ENCODE measurements at places on chromosomes 7 and 10.

GRCh38 chr10:108783897-108784296 lies 1139.4 kb downstream of the XPNPEP1 start:
- DNase-seq, result no peak

DNA sequence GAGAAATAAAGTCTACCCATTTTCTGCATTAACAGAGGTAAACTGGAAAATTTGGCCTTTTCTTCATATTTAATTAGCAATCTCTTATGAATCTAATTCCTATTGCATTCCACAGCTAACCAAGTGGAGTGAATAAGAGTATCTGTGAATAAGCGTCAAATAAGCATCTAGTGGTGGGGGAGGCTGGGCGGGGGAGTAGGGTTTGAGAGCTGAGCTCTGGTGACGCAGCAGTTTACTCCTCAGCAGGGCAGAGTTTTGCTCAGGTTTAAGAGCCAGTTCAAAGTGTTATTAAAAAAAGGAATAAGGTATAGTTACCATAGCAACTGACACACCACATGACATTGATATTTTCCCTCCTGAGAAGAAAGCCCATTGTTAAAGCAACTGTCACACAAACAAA lies 1346.8 kb upstream of the CELF2 start:
- DNase-seq, result no peak

DNA sequence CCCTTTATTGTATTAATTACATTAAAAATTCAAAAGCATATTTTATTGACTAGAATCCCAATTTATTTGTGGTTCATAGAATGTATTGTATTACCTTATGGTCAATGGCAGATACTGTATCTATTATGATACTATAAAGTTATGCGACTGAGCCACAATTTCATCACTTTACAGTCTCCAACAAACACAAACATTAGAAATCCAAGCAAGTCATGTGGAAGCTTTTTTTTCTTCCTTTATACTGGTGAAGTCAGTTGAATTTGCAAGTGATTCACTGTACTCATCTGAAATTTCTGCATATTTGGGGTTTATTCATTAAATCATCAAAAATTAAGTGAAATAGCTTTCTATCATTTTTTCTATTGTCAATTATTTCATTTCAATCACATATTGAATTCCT lies 54.3 kb downstream of the BMPER start:
- no peak for DNase-seq

DNA sequence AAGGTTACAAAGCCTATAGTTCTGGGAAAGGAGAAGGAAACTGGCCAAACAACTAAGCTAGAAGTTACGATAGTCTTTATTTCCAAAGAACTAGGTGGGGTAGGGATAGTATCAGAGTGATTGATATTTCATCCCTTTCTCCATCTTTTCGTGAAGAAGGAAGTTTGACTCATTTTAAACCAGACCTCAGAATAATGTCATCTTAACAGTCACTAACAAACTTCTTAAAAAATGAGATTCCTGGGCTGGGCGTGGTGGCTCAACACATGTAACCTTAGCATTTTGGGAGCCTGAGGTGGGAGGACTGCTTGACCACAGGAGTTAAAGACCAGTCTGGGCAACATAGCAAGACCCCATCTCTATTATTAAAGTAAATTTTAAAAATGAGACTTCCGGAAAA lies 69.4 kb downstream of the ARL4A start:
- DNase-seq, result no peak

DNA sequence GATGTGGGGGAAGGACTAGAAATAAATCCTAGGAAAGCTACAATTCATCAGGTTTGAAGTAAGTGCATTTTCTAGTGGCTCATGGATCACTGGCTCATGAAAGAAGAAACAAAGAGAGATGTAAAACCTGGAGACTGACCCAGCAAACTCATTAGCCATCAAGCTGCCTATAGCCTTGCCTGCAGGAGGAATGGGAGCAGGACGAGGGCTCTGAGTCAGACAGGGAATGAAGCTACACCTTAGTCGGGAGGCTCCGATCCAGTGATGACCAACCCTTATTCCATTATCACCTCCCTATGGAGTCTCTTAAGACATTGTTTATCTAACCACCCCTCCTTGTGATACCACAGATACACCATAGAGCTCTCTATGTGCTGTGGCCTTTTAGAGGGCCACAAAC lies 112.5 kb upstream of the WDR11 start:
- no peak for DNase-seq

DNA sequence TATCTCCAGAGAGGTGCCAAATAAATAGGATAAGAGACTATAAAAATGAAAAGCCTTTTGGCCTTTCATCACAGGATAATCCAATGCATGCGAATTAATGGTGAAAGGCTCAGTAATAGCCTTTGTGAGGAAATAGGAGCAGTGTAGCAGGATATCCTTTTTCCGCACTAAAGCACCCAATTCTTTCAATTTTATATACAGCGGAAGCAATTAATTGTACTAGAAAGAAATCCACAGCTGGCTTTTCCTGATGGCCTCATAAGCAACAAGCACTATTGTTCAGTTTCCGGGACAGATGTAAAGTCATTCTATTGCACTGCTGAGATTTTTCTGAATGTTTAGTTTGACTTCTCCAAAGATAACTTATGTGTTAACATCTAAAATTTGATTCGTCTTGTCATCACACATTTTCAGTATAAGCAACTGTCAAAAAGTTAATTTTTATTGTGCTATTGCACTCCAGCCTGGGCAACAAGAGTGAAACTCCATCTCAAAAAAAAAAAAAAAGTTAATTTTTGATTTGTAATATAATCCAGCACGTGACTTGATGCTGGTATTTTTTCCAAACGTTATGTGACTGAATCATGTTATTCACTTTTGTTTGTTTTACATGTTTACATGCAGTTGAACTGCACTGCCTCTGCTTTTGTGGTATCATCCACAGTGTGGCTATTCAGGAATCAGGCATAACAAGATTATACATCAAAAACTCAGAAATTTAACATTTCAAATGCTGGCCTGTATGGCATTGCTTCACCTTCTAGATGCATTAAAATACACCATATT lies 8.4 kb upstream of the BMPR1A start:
- DNase-seq, result no peak

DNA sequence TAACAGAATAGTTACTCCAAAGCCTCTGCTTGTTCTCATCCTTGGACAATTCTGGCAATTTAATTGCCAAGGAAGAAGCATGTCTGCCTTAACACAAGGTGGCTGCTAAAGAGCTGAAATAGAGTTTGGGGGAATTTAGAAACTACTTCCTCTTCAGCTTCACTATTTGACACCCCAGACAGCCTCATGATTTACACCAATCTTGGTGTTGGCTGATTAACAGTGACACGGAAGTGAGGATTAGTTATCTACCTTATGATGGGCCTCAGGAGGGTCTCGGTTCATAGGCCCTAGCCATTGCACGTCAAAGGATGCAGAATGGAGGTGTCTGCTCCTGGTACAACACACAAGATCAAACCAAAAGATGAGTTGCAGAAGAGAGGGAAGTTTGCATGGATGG lies 102.4 kb downstream of the RELN start:
- no peak for DNase-seq

DNA sequence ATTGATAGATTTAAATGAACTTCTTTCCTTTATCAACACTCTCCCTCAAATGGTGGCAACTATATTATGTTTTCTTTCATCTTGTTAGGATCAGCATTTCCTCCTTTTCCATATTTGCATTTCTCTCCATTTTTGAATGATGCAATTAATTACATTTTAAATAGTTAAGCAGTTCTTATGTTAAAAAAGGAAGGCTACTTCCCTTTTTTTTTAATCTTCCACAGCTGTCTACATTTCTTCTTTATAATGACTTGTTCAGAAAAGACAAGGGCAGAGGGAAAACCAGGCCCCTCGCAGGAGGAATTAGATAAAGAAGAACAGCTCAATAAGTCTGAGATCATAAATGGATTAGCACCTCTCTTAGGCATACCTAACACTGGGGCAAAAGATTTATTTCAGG lies 208.9 kb downstream of the ARL4A start:
- DNase-seq, result no peak

- DNase-seq, result no peak
Measured at GRCh38 chr7:115359955-115360354, 438.1 kb downstream of the MDFIC start.

DNA sequence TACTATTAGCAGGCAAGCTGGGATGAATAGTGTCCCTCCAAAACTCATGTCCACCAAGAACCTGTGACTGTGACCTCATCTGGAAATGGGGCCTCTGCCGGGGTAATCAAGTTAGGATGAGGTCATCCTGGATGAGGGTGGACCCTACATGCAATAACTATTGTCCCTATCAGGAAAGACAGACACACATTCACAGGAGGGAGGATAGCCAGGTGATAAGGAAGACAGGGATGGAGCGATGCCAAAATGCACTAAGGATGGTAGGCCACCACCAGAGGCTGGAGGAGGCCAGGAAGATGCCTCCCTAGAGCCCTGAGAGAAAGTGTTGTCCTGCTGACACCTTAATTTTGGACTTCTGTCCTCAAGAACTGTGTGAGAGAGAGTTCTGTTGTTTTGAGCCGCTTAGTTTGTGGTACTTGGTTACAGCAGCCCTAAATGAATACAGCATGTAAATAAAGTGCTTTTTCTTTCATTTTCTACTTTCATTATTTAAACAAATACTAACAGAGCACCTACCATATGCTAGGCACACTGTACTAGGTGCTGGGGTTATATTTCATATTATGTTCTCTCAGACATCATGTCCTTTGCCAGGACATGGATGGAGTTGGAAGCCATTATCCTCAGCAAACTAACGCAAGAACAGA lies 111.9 kb downstream of the USP6NL start:
- DNase-seq, result no peak

GRCh38 chr10:95628786-95629185 lies 27.7 kb downstream of the ALDH18A1 start:
- no peak for DNase-seq

DNA sequence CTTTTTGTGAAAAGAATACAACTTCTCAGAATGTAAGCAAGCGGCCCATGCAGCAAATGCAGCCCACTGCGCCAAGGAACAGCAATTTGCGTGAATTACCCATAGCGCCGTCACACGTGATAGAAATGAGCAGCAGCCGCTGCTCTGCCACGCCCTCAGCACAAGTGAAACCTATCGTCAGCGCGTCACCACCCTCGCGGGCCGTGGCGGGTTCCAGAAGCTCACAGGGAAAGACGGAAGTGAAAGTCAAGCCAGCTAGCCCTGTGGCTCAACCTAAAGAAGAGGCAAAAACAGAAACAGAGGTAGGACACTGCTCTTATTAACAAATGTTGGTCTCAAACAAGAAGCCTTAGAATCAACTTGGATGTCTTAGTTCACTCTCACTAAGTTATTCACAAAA lies 70.5 kb downstream of the SHH start:
- DNase-seq, result peak; percentile 40

DNA sequence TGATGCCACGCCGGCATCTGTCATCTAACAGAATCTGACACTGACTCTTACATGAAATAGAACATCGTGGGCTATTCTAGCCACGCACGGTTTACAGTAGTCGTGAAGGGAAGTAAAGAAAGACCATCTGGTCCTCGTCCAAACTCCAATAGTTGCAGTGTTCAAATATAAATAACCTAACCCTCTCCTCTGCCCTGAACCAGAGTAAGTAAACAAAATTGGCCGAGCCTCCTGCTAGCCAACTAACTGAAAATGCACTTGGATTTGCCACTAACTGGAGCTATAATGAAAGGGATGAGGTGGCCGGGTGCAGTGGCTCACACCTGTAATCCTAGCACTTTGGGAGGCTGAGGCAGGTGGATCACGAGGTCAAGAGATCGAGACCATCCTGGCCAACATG lies 29.5 kb upstream of the ZC3HAV1L start:
- DNase-seq, result no peak

- DNase-seq, result no peak
Measured at GRCh38 chr10:77944519-77944918, 18.0 kb upstream of the DLG5 start.

DNA sequence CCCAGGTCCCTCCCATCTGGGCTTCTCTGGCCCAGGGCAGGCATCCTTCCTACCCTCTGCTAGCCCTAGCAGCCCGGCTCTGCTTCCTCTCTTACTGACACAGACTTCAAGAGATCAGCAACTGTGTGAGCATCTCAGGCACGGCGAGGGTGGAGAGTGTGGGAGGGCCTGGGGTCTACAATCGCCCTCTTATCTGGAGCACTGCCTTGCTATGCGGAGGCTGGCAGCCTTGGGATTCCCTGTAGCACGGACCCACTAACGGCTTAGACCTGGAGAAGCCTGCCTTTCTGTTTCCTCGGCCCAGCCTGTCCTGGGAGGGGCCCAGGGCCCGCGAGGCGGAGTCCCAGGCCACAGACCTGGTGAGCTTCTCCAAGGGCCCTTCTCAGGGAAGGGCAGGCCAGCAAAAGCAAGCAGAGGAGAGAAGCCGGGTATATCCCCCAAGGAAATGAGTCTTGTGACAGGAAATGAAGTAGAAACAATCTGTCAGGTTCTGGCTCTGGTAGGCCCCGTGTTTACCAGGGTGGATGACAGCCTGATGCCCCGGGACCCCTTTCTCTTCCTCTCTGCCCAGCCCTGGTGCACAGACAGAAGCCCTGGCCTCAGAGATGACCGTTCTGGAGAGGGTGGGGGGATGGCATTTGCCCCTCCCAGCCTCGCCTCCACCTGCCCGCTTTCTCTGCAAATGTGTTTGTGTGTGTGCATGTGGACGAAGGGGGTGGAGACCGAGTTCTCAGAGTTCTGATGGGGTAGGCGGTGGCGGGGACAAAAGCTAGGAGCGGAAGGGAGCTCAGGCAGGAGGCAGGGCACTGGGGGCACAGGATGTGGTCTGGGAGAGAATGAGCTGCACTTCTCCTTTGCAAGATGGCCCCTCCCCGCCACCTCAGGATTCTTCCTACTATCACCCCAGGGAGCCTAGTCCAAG lies 2.5 kb downstream of the LRCH4 start:
- DNase-seq, result peak; percentile 37

DNA sequence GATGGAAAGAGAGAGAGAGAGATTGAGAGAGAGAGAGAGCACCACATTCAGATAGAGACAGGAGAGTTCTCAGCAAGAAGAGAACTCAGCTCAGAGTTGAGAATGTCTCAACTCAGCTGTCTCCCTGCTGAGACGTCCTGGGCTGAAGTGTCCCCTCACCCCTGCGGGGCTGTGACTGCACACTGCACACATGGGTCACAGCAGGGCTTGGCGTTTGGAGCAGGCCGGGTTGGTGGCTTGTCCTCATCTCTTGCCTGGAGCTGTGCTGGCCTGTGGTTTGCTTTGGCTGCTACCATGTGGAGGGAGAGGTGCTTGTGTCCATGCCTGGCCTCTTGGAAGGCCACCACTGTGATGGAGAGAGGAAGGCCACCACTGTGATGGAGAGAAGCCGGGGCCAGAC lies 167.9 kb downstream of the RNF216 start:
- DNase-seq, result no peak

GRCh38 chr10:95360122-95360714 lies 69.4 kb upstream of the PDLIM1 start:
- DNase-seq, result no peak

DNA sequence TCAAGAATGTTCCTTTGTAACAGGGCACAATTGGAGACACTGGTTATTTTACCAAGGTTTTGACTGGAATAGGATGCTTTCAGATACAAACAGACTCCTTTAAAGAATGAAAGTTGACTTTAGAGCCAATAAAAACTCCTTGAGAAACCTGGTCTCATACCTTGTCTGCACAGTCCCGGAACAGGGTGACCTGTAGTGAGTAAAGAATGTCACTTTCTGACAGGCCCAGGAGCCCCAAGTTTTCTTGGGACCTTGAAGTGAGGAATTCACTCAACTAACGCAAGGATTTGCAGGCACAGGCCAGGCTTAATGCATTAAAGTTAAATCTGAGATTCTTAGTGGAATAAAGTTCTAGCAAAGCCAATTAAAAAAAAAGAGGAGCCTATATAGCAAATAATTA lies 11.5 kb upstream of the GARS1 start:
- no peak for DNase-seq
